CD4-positive, alpha-beta T cell treated with Interleukin-21 for 1 hour (primary cell): ENCODE measurements at places on chromosomes 4 and X.
A peak's percentile ranks its signal among the peaks of the same experiment; 100 is the strongest.

DNA sequence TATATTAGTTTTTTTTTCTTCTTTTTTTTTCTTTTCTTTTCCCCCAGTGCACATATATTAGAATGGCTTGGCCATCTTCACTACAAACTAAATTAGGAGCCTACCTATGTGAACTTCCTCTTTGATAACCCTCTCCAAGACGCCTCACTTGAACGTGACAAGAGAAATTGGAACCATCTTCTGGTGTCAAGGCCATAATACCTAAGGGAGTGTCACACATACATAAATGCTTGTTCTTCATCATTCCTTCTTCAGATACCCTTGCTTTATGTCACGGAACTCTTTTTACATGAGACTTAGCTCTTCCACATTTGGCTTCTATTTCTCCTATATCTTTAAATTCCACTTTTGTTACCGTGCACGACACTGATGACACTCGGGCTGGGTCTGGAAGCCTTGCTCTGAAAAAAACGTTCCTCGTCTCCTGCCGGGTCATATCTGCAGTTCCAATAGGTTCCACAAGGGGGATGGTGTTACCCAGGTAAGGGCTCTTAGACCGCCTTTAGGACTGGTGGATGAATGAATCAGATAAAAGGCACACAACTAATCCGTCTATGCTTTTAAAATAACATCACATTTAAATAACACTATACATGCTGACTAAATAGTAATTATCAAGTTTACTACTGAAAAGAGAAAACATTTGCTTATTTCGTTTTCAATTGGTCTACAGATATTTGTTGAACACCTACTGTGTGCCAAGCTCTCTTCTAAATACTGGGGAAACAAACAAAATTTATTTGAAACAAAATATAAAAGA lies 19.9 kb downstream of the DGAT2L6 start:
- peak; percentile 69 for DNase-seq

GRCh38 chrX:41634284-41634683 lies 54.5 kb upstream of the GPR34 start:
- no peak for DNase-seq

DNA sequence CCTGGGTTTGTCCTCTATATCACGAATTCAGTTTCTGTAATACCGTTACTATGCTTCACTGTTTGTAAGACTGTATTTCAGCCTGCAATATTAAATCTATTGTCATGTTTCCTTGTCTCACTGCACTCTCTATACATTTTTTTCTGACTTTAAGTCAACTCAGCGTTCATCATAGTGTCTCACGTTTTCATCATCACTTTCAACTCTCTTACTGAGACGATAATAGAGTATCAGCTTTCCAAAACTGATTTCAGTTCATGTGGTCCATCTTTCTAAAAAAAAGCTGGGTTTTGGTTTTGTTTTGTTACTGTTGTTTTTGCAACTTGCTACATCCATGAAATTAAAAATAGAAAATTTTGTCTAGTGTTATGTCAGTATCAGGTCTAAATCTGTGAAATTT lies 147.7 kb downstream of the TMEM47 start:
- no peak for DNase-seq

DNA sequence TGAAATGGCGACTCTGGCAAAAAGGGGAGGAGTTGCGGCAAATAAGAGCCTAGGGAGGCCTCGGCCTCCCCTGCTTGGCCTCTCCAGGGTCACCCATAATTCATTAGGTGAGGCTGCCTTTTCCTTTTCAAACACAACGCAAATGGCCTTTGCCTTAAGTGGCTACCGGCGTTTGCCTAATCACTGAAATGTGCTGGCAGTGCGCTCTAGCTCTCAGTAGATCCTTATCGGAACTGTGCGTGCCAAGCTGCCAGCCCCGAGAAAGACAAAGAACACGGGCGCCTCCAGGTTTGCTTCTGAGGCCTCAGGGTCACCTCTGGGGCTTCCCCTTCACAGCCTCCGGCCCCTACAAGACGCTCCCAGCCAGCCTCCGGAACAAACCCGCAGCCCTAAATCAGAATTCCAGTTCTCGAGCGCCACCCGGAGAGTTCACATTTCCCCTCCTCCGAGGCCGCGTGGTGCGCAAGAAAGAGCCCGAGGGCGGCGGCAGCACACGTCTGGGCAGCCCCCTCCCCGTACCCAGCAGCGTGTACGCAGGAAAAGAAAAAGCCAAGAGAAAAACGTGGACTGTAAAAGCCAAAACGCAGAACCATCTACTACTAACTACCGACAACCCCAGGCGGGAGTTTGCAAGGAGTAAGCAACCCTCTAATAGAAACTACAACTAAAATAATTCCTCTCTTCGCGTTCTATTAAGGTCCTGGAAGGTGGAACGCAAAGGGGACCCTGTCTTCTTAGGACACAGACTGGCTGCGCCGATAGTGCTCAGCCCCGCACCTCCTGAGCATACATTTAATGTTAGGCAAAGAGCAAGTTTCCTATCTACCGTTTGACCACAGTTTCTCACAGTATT lies 76.5 kb upstream of the BCOR start:
- peak; percentile 71 for DNase-seq

GRCh38 chrX:154724993-154725756 lies 25.7 kb downstream of the GAB3 start:
- DNase-seq = peak; percentile 49

DNA sequence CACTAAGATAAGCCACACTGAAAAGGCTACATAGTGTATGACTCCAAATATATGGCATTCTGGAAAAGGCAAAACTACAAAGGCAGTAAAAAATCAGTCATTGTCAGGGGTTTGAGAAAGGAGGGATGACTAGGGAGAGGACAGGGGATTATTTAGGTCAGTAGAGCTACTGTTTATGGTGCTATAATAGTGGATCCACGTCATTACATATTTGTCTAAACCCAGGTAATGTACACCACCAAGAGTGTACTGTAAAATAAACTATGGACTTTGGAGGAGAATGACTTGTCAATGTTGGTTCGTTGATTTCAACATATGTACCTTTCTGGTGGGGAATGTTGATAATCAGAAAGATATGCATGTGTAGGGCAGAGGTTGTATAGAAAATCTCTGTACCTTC lies 837.6 kb downstream of the FAM133A start:
- no peak for DNase-seq

- DNase-seq = no peak
Observed at GRCh38 chr4:62135565-62136156, 935.5 kb downstream of the ADGRL3 start.

DNA sequence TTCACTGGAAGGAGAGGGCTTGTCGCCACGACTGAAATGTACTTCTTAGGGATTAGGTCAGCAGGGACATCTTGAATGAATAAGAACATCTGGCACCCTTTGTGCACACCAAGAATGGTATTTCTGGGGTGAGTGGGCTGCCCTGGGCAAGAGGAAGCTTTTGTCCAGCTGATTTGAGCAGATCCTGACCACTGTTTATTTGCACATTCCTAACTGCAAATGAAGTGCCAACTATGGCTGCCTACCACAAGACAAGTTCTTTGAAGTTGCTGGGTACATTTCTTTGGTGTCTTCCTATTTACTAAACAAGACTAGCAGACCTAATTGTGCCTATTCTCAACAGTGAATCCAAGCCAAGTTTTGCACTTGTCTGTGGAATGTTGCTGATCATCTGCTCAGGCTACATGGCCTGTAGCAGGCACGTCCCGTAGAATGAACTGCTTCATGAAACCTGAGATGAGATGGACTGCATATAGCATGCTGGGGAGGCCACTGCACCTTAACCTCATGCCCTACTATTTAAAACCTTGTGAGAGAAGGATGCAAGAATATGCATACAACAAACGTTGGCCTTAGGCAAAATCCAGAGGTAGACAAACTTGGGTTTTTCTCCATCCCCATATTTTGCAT lies 45.0 kb downstream of the PIR start:
- no peak for DNase-seq

DNA sequence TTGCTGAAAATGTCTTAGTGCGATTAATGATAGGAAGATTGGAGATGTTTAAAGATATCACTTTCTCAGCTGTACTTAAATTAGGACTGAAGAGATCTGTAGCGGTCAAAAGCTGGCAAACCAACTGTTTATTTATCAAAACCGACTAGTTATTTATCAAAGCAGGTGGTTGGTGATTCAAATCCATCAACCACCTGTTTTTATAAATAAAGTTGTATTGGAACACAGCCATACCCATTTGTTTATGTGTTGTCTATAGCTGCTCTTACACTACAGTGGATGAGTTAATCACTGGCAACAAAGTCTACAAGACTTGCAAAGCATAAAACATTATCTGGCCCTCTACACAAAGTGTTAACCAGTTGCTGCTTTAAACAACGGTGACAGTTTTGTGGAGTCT lies 76.8 kb downstream of the IL15 start:
- no peak for DNase-seq

- DNase-seq = no peak
Observed at GRCh38 chr4:3115637-3116270, 41.3 kb downstream of the HTT start.

- DNase-seq = no peak
Observed at GRCh38 chr4:166501941-166502382, 628.9 kb downstream of the TLL1 start.

- no peak for DNase-seq
Observed at GRCh38 chr4:54954656-54955388, 170.6 kb downstream of the KDR start.

DNA sequence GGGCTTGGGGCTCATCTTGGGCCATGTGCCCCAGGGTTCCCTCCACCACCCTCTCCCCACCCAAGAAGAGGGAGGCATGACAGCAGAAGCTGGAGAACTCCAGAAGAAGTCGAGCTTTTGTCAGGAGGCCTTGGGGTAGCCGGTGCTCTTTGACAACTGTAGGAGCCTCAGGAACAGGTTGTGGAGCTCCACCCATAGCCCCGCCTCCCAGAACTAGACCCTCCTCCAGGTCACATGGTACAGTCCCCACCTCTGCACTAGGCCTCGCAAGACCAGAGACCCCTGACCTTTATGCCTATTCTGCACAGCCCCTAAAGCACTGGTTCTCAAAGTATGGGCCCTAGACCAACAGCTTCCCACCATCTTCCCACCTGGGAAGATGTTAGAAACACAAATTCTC lies 8.0 kb upstream of the MORC4 start:
- no peak for DNase-seq

DNA sequence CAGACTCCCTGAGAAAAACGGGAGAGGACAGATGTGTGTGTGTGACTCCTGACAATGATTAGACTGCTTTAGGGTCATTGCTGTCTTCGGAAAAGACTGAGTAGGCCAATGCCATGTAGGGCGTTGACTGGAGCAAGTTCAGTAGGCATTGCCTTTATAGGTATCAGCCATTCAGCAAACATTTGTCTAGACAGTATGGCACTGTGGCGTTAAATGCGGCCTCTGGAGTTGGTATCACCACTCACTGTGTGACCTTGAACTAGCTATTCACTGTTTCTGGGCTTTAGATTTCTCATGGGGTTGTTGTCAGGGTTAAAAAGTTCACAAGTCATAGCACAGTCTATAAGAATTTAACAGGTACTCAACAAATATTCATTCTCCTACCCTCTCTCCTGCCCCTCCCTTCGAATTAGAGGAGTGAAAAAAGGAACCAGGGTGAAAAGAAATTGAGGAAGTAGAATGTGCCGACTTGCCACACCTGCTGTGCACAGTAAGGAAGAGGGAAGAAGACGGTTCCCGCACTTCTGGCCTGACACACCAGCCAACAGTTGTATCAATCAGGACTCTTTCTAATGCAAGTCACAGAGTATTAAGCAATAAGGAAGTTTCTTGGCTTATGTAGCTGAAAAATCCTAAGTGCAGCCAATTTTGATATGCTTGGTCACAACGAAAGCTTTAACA lies 83.2 kb upstream of the PLAC8 start:
- DNase-seq = no peak

DNA sequence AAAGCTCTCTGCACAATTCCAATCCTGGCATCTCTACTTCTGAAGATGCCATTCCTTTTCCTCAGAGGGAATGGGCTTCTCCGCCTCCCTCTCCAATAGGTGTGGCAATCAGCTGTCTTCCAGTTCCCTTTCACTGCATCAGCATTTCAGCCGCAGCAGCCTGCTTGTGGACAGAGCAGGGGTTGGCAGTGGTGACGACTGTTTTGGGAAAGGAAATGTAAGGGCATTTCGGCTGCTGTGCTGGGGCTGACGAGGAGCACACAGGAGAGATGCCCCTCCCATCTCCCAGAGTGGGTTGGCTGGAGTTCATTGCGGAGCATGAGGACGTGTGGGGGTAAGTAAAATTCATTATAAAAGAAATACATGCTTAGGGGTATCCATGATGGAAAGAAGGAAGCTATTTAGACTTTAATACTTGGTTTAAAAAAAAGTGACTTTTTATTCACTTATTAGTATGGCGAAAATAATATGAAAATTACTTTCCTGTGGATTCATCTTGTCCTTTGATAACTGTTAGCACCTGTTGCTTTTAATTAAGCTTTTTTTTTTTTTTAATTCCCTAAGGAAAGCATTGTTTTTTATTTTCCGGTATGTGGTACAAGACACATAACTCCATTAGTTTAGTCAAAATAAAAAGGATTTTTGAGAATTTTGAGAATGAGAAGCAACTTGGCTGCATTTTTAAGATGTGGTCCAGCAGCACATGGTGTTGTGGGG lies at the start of gene LIMCH1:
LIMCH1 (plus strand) TSS at position 141 of the 717 bp plus-strand sequence. CDS start 67,839 bp downstream, outside the sequence.
- DNase-seq = no peak

GRCh38 chrX:115023139-115023538 lies 5.7 kb upstream of the IL13RA2 start:
- no peak for DNase-seq
